Hematopoietic multipotent progenitor cell (in vitro differentiated cells): ENCODE measurements at places on chromosomes 2 and 18. TPM values are rescaled to one million over a fixed set of nuclear protein-coding genes. Genes with fewer than 3 reads are reported as not detected.

GRCh38 chr18:68447286-68447685 lies 267.6 kb downstream of the TMX3 start:
- no peak for DNase-seq

- no peak for DNase-seq
Measured at GRCh38 chr2:33488715-33489540, 12.5 kb downstream of the RASGRP3 start.

The IL36B gene
- total RNA-seq, result not detected

GRCh38 chr2:18950361-18950851 lies 361.0 kb upstream of the NT5C1B start:
- DNase-seq, result no peak

The MC4R gene
- total RNA-seq, result not detected

DNA sequence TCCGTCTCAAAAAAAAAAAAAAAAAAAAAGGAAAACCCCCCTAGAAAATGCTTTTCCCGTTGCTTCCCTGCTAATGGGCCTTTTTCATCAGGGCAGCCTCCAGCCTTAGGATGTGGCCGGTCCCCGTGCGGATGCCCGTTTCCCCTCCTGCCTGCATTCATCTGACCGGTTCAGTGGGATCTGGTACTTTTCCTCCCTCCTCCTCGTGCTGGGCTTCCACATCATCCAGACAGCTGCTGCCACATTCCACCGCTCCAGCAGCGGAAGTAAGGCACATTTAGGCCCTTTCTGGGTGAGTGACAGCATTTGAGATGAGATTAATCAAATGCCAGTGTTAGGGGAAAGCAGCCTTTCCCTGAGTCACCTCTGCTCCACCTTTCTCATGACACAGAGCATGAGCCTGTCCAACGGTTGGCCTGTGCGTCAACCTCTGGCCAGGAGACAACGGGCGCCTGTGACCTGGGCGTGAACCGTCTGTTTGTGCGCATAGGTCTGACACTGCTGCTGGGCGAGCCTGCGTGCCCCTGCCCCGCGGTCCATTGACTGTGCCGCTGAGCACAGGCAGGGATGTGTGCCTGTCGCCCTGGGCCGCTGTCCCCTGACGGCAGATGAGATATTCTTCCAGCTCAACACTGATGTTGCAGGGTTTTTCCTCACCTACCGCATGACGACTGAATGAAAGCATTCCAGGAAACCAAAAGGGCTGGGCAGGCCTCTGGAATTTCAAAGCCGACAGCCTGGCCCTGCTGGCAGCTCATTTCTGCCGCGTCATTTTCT lies 174.0 kb downstream of the TGIF1 start:
- DNase-seq, result no peak
